ENCODE measurements at places on chromosomes 3 and 15.
A peak's percentile ranks its signal among the peaks of the same experiment; 100 is the strongest.

DNA sequence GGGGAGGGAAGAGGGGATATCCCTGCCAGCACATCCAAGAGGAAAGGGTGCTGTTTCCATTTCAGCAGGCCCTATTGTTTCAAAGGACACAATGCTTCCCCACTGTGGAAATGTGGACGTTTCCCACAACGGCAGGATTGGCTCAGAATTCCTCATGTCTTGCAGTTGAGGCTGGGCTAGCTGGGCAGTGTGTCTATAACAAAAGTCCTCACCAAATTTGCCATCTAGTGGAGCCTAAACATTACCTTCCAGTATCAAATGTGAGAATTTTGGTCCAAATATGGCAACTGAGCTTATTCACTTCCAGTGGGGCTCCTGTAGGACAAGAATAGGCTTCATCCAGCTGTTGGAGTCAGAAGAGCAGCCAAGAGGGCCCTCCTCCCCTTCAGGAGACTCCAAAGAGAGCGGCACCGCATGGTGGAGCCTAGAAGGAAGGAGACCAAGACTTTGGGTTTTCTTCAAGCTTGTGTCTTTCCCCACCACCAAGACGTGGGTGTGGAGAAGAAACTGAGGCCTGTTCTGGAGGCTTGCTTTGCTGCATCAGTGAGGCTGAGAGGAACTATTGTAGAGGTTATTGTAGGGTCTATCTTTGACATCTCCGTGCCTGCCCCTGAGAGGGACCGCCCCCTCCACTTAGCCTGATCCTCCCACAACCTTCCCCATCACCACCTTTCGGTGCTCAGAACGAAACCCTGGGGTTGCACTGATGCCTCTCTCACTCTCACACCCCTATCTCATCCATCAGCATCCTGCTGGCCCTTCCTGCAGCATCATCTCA, 45.3 kb upstream of the SLCO2A1 start:
- DNase-seq, result no peak

- no peak for DNase-seq
Observed at GRCh38 chr3:33115024-33115768, 1.4 kb downstream of the CRTAP start.

DNA sequence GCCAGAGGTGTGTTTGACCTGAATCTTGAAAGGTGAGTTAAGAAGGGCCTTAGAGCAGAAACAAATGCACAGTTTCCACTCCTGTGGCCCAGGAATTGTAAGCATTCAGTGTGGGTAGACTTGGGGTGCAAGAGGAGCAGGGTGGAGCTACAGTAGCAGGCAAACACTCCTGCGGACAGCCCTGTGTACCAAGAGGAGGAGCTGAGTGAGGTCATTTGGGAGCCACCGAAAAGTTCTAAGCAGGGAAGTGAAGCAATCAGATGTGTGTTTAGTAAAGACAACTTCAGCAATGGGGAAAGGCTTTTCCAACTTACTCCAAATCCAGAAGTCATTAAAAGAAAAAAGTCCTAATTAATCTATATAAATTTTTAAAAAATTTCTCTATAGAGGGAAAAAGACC, 99.3 kb downstream of the ARHGEF26 start:
- DNase-seq, result no peak

GRCh38 chr3:105806359-105806758, 62.5 kb downstream of the CBLB start:
- no peak for DNase-seq

DNA sequence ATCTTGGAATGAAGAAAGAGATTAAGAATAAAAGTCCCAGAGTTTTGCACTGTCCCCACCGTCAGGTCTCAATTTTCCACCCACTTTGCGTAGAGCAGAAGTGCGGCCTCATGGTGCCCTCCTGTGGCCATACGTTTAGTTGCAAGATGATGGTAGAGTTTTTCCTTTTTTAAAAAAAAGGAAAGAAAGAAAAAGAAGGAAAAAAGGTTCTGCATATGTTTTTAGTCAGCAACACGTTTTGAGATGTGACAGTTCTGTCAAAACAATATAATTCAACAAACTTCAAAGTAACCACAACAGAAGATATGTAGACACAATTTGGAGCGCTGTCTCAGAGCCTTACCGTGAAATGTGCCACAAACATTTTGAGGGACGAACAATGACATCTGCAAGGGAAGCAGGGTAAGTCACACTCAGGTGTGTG, 24.6 kb downstream of the EBLN2 start:
- DNase-seq, result peak; percentile 8

Measured in stimulated activated CD4-positive, alpha-beta T cell treated with anti-CD3 and anti-CD28 coated beads, TNF-alpha, amount 100 ng/mL, for 24 hours (primary cell).